ENCODE measurements at places on chromosomes 2 and 18.
A peak's percentile ranks its signal among the peaks of the same experiment; 100 is the strongest.

- no peak for DNase-seq
These were observed 204.8 kb downstream of the SETBP1 start for GRCh38 chr18:44885507-44885906.

DNA sequence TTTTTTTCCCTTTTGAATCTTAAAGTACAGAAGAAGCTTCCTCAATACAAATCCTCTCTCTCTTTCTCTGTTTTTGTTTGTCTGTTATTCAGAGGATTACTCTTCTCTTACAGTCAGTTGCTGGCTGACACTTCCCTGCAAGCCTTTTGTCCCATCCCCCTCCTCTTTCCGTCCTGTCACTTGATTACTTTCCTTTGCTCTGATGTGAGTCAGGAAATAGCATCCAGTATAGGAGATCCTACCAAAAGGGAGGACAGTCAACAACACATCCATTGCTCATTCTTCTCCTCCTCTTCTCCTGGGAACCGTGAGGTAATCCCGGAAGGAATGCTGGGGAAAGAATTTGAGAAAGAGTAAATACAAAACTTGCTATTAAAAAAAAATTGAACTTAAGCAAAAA is 79.3 kb upstream of the SCN7A start:
- DNase-seq = no peak

GRCh38 chr2:53884883-53885282 is 25.1 kb upstream of the GPR75 start:
- DNase-seq = no peak

DNA sequence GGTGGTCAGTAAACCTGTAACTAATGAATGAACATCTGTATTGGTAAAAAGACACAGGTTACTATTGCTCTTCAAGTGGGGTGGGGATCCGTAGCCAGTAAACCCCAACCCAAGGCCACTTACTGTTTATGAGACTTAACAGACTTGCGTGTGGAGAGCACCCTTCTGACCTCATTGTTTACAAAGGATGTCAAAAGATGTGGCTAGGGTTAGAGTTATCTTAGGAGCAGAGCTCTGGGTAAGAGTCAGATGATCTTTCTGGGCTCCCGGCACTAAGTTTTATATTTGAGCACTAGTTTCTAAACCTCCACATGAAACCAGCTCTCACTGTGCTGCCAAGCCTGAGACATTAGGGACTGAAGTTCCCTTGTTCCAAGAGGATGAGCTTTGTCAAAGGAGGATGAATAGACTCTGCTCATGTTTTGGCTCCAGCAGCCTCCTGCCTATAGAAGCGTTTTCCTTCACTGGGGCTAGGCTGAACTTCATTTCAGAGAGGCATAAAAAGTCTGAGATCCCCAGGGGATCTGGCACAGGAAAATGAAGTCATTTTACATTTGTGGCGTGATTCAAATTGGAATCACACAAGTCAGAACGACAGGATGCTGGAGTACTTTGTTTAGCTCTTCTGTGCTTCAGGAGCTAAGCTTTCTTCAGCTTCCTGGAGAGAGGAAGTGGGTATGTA is 403.1 kb upstream of the TRIB2 start:
- DNase-seq = no peak

GRCh38 chr2:95034818-95035217 is 9.3 kb downstream of the MAL start:
- no peak for DNase-seq

DNA sequence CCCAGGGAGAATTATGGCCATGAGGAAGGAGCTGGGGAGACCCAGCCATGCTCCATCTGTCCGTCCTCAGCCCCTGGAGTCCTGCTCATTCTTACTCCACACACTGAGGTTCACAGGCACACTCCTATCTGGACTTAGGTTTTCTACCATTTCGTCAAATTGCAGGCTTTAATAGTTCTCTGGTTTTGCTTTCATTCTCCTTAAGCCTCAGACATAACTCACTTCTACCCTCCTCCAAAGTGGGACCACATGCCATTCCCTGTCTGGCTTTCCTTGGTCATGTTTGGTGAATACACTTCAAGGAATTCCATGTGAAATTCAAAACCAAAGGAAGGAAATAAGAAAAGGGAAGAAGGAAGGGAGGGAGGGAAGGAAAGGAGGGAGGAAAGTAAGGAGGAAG is 115.7 kb downstream of the CMPK2 start:
- no peak for DNase-seq

DNA sequence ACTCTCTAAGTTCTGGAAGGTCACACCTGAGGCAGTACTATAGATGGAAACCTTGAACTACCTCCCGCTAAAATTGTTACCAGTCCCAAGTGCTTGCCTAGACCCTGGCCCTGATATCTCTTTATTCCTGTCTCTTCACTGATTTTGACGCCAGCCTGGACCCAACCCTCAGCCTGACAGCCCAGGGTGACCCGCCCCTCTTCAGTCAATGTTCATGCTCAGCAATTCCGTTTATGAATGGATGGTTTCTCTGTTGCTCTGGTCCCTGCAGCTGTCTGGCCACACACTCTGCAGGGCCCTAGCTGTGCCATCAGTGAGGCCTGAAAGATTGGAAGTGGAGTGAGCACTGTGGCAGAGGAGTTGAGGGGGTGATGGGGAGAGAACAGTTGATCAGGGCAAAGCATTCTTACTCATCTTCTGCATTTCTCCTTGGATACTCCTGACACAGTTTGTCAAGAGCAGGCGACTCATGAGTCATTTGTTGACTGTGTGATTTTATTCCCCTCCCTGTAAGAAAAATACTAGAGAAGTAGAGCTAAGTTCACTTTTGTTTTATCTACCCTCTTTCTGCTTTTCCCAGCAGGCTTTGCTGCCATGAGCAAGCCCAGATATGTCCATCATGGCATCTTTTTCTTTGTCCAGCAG is 46.0 kb downstream of the NPAS2 start:
- peak; percentile 35 for DNase-seq

GRCh38 chr2:27715318-27716210 is 51.9 kb downstream of the SLC4A1AP start:
- DNase-seq = no peak

DNA sequence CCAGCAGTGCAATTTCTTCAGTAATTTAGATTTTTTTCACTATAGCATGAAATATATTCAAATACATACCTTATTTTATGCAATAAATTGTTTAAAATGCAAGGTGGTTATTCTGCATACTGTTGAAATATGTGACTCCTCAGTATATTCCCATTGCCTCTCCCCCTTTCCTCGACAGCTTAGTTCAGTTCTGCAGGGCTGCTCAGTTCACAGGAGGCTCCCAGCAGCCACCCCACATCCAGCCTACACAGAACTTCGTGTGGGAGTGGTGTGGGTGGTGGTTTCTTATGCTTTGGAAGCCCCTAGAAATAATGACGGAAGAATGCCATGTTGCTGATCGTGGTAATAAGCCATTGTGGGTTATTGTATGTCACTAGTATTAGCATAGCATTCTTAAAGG is 79.7 kb downstream of the FAM210A start:
- no peak for DNase-seq

DNA sequence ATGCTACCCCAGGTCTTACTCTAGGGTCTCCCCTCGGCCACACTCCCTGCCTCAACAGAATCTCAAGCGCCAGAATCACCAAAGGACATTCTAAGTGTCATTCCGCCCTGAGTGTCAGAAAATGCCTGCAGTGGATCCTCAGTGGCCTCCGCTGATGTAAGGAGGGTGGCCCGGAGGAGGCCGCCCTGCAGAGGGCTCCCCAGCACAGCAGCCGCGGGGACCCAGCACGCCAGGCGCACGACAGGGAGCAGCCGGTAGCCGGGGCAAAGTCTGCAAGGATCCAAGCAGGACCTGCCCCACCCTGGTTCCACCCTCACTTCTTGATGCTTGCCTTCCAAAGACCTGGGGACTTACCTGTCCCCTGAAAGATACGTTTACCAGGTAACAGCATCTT is 54.2 kb upstream of the ID2 start:
- no peak for DNase-seq

GRCh38 chr2:127034883-127035611 is 71.9 kb downstream of the BIN1 start:
- no peak for DNase-seq

DNA sequence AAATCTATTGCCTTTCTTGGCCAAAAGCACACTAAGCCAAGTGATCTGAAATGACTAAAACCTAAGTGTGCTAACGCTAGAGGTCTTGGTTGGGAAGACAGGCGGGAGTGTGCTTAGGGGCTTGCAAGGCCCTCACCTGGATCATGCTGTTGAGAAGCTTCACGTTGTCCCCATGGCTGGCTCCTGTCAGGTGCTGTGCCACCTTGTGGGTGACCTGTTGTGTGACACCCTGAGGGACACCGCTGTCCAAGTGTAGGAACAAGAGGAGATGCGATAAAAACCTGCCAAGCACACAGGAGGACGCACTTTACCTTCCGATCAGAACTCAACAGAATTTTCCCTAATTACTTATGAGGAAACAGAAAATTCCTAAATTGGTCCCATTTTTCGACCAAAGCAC is 50.8 kb downstream of the EPG5 start:
- DNase-seq = no peak

DNA sequence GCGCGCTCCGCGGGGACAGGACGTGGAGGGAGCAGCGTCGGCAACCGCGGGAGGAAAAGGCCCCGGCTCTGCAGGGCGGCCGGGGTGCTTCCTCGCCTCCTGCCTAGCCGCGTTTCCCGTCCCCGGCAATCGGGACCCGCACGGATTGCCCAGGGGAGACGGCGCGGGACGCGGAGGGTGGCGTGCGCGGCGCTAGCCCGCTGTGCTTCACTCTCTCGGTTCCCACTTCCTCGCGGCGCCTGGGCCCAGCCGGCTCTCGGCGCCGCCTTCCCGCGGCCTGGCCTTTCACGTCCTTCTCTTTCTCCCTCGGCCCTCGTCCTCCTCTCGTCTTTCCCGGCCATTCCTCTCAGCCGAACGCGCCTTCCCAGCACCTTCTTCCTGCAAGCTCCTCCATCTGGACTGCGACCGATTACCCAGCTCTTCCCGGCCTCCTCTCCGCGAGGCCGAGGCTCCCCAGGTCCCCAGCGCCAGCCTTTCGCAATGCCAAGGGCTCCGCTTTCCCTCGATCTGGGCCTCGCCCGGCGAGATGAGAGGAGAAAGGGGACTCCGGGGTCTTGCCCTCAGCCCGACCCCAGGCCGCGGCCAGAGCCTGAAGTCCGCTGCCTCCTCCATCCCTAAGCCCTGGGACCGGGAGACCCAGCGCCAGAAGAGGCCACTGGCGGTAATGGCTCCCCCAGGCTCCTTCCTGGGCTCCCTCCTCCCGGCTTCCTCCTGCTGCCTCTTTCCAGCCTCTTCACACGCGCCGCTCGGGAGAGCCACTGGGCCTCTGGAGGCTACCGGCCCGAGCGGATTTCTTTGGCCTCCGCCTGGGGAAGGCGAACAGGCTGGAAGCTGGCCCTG is 34.3 kb upstream of the ATP6V1B1 start:
- peak; percentile 31 for DNase-seq

GRCh38 chr2:172869861-172870260 is 134.2 kb downstream of the RAPGEF4 start:
- no peak for DNase-seq

GRCh38 chr2:55922291-55922907 is 1.2 kb downstream of the EFEMP1 start:
- DNase-seq = no peak

- DNase-seq = no peak
These were observed 31.0 kb downstream of the RNF125 start for GRCh38 chr18:32049393-32050171.

DNA sequence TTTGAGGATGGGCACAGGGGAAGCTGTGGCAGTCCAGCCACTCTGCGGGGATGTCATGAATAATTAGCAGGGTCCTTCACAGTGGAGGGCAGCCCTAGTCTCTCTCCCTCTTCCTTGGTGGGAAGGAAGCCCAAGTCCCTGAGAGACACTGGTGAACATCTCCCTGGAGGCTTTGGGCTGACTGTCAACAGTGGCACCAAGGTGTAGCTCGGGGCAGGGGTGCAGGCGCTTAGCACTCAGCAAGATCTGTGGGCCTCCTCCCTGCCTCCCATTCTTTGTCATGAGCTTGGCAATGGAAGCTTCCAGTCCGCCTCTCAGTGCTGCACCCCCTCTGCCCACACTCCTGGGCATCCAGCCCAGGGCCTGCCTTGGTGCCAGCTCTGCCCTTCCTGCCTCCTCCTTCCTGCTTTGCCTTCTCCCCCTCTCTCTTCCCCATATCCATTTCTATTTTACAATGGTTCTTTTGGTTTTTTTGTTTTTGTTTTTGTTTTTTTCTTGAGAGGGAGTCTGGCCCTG is 59.4 kb downstream of the STEAP3 start:
- DNase-seq = no peak

DNA sequence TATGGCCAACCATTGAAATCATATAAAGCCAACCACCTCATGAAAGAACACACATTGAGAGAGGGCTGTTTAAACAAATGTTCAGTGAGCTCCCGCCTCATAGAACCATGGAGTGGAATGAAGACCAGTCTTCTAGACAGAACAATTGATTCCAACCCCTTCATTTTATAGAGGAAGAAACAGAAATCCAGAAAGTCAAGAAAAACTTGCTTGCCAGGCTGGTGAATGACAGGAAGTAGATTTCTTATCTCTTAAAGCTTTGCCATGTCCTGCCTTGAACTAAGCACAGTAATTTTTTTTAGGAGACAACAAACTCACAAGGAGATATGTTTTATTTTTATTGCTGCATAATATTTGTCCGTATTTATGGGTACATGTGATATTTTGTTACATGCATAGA is 16.5 kb upstream of the NRP2 start:
- DNase-seq = no peak

DNA sequence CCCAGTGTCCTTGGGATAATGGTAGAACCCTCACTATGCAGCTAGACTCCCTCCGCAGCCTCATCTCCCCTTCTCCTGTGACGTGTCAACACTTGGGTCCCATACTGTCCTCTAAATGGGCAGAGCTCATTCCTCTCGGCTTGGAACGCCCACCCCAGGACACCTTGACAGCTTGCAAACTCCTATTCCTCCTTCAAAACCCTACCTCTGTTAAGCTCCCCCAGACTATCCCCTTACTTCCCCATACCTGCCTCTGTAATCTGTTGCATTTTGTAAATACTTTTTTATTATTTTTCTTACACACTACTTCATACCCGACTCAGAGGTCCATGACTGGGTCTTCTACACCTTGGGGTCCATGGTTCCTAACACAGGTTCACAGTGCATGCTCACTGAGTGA is 28.0 kb downstream of the STEAP3 start:
- no peak for DNase-seq
